NCI-H446 treated with DMSO at 0.1 percent for 48 hours (cell line): ENCODE measurements at places on chromosomes 5 and 9.

DNA sequence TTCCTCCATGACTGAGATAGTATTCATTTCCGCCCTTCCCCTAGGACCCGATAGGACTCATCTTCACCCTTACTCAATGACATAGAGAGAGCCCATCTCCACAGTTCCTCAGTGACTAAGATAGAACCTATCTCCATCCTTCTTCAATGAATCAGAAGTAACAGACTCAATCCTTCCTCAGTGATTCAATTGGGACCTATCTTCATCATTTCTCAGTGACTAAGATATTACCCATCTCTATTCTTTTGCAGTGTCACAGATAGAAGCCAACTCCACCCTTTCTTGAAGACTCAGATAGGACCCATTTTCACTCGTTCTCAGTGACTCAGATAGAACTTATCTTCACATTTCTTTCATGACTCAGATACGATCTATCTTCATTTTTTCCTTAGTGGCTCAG, 164.6 kb downstream of the FBXO4 start:
- no peak for DNase-seq

DNA sequence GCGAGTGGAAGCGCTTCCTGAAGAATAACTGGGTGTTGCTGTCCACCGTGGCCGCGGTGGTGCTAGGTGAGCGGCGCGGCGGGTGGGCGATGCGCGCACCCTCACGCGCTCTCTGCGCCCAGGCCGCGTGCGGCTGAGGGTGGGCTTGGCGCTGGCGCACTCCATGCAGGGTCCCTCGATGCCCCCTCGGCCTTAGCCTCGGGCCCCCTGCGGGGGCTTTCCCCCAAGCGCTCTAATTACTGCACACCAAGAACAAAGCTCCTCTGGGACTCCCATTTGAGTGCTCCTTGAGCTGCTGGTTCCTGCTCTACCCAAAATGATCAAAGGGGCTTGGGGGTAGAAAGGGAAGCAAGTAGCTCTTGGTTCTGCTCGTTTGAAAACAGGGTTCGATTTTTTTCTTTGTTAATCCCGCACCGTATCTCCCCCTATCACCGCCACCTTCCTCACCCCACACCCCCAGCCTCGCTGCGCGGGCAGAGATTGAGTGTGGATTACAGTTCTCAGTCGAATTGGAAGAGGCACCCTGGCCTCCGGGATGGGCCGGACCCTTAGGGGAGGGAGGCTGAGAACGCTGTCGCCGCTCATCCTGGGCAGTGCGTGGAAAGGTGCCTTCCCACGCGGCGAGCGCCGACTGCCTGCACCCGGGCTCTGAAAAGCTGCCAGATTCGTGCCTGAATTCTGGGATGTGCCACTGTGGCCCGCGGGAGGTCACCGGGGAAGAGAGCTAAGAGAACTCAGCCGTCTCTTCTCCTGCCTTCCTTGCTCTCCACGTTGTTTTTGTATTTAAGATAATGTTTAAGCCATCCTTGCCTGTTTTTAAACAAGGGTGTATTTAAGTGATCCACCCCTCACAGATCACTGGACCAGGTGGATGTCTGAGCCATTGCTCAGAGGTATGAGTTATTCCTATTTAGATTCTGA, 697 bp downstream of the SLC1A1 start:
- no peak for DNase-seq

DNA sequence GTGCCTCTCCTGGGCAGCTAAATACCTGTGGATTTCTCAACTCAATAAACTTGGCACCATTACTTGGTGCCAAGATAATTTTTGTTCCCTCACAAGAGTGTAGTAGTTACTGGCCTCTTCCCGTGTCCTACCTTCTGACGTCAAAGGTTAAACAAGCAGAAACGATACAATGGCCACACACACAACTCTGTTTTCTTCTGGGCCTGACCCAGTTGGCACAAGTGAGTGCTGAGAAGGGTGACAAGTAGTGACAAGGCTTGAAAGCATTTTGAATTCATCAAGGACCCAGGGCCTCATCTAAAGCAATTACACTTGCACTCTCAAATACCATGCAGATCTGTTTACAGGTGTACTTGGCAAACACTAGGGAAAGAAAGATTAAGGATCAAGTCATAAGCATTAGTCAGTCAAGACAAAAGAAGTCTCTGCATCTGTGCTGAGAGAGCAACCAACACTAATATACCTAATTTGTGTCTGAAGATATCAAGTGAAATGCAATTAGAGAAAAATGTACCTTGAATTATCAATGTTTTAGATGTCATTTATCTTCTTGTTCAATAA, 30.8 kb downstream of the RASEF start:
- DNase-seq, result no peak

GRCh38 chr5:97454015-97454414, 271.0 kb upstream of the RIOK2 start:
- DNase-seq, result no peak

DNA sequence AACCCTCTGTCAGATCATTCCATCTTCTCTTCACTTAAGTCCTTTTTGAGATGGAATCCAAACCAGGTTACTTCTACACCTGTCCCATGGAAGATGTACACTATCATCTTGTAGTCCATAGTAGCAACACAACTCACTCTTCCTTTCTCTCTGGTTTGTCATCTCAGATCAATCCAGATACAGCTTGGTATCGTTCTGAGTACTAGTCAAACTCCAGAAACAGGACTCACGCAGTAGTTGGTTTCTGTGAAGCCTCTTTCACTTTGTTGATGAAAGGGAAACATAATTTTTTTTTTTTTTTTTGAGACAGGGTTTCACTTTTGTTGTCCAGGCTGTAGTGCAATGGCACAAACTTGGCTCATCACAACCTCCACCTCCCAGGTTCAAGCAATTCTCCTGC, 484.0 kb downstream of the PRDM9 start:
- DNase-seq, result no peak

- DNase-seq, result no peak
Observed at GRCh38 chr9:121658166-121658565, 6.7 kb downstream of the DAB2IP start.

- DNase-seq, result no peak
Observed at GRCh38 chr9:134781591-134782302, 98.9 kb upstream of the FCN2 start.

GRCh38 chr5:60287174-60287771, 393.7 kb upstream of the PDE4D start:
- DNase-seq, result peak; percentile 56

GRCh38 chr5:131389869-131390265, 126.0 kb downstream of the CDC42SE2 start:
- DNase-seq, result no peak

DNA sequence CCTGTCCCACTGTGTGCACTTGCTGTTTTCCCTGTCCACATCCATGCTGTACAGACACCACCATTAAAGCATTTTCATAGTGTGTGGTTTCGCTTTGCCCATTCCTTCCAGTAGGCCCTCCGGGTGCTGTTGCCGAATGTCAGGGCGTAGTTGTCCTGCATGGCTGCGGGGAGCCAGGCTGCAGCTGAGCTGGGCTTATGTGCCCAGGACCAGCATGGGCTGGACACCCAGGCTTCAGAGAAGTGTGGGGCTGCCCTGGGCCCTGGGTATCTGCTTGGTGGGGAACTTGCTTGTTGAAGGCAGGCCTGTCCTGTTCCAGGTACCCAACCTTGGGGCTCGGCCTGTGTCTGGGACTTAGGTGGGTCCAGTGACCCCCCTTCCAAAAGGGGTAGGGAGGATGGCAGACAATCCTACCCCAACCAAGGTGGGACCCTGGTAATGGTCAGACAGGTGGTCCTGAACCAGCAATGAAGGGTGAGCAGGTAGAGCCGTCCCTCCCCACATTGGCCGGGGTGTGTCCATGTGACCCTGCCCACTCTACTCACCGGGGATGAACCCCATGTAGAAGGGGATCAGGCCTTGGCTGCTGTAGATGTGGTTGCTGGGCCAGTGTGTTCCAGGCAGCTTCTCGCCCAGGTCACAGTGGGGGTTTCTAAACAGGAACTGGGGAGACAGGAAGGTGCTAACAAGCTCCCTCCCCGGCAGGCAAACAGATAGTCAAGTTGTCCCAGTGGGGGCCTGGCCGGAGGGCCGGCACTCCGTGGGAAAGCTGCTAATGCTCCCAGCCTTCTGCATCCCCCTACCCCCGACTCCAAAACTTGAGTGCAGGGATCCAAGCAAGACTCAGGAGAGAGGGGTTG, 2.8 kb downstream of the TUBB4B start:
- DNase-seq, result no peak

DNA sequence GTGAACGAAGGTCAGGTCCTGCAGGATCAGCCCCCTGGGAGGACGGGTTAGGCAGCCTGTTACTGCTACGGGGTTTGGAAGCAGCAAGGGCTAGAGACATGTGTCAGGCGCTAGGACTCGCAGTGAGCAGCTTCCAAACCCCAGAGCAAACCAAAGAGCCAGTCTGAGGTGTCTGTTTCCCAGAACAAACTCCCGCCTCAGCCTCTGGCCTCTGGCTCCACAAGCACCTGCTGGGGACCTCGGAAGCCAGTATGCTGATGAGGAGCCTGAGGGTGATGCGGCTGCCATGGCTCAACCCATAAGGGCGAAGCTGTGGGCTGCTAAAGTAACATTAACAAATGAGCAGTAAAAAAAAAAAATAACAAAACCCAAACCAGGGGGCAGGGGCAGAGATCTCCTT, 35.0 kb downstream of the PRRT1B start:
- no peak for DNase-seq

GRCh38 chr9:120443489-120443888, 136.5 kb downstream of the CDK5RAP2 start:
- no peak for DNase-seq

- no peak for DNase-seq
Observed at GRCh38 chr5:158881091-158881880, 218.4 kb downstream of the EBF1 start.

GRCh38 chr9:129649726-129650679, 8.1 kb upstream of the ASB6 start:
- DNase-seq, result no peak

GRCh38 chr5:143066556-143067281, 296.5 kb downstream of the ARHGAP26 start:
- no peak for DNase-seq

GRCh38 chr9:129486756-129487657, 133.9 kb downstream of the C9orf50 start:
- DNase-seq, result no peak

DNA sequence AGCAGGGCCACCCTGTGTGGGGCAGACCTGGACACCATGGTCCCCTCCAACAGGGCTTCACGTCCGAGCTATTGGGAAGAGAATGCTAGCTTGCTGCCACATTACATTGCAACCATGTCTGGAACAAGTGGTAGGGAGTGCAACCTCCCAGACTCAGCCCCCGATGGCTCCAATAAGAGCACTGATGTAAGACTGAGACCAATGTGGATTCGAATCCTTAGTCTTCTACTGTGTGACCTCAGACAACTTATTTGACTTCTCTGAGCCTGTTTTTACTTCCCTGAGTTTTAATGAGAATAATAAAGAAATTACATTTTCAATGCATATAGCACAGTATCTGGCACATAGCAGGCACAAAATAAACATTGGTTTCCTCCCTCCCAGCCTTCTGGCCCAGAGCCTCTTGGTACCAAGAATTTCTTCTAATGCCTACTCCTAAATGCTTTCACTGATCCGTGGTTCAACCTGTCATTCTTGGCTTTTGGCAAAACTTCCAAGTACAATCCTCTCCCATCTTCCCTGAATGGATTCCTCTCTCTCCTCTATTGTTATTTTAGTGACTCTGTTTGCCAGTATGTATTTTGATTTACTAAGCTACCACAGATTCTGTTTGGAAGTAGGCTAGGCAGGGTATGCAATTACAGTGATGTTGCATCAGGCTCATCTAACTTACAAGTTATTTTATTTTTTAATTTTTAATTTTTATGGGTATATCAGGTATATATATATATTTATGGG, 34.6 kb upstream of the COL15A1 start:
- no peak for DNase-seq

- DNase-seq, result no peak
Observed at GRCh38 chr5:4802044-4802443, 338.1 kb upstream of the ADAMTS16 start.

DNA sequence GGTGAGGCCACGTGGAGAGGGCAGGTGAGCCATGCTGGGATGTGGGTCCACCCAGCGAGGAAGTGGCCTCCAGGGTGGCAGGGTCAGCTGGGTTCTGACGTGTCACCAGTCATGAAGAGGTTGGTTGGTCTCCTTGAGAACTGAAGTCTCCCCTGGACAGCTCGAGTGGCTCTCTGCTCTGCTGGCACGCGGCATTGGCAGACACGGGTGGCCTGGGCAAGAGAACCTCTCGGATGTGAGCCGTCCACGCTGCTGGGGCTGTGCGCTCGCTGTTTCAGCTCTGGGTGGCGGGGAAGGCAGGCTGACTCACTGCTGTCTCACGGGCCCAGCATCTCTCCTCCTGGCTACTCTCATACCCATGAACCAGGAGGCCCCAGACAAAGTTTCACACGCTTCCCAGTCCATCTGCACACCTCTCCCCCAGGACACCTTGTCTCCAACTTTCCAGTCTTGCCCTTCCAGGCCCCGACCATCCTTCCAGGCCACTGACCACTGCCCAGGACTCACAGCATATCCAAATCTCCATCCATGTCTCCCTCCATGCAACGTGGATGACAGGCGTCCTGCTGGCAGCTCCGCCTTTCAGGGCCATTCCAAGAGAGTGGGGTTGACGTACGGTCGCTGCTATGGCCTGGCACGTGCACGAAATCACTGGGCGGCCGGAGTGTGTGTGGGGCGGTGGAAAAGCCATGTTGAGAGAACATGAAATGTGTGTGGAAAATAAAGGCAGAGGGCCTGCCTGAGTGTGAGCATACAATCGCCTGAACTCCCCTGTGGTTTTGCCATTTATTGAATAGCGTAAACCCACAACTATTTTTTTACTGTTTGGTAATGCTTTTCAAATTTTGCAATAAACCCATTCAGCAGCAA, 145.0 kb upstream of the COL5A1 start:
- DNase-seq, result no peak

- no peak for DNase-seq
Observed at GRCh38 chr9:102842423-102842822, 152.7 kb upstream of the CYLC2 start.

DNA sequence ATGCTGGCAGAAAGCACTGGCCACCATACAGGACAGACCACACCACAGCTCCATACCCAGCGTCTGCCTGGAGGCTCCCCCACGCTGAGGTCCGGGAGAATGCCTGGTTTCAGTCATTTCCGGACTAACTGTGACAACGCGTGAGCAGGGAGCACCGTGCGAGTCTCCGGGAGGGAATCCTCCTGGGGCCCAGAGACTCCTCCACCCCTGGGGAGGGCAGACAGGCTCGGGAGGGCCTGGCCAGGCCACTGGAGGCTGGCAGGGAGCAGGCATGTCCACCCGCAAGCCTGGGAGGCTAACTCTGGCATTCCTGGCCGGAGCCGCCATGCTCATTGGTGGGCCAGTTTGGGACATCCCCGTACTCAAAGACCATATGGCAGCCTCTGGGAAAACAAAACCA, 6.5 kb downstream of the BRD3OS start:
- DNase-seq, result no peak

DNA sequence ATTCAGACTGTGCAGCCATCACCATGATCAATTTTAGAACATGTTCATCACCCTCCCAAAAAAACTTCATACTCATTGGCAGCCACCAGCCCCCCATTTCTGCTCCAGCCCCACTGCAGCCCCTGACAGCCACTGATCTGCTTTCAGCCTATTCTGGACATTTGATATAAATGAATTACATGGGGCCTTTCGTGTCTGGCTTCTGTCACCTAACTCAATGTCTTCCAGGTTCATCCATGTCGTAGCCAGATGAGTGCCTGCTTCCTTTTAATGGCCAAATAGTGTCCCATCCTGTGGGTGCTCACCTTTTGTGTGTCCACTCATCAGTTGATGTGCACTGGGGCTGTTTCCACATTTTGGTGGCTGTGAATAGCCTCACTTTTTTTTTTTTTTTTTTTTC, 63.5 kb downstream of the HMCN2 start:
- DNase-seq, result no peak
